ENCODE measurements at places on chromosomes 13 and 19.

GRCh38 chr19:37979547-37980082 is 72.6 kb downstream of the SIPA1L3 start:
- no peak for DNase-seq

DNA sequence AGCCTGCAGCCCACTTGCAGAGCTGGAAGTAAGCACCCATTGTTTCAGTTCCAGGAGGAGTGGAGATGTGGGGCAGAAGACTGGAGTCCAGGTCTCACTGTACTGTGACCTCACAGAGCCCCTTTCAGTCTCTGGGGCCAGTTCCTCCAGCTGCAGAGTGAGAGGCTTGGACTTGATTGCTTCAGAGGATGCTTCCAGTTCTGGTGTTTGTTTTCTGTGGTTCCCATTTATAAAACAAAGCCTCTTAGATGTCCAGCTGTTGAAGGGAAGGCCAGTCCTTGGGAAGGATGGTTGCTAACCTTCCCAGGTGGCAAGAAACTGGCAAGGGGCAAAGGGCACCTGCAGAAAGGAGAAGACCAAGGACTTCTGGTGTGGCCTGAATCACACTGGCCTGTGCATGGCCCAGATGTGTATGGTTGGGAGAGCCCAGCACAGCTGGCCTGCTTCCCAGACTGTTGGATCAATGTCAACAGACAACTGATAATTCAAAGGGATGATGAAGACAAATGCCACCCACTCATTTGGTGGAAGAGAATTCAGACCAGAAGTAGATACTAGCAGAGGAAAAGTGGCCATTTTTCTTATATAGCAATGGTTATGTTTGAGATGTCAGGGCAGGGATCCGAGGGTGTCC is 218.5 kb downstream of the ZNF536 start:
- DNase-seq, result no peak

DNA sequence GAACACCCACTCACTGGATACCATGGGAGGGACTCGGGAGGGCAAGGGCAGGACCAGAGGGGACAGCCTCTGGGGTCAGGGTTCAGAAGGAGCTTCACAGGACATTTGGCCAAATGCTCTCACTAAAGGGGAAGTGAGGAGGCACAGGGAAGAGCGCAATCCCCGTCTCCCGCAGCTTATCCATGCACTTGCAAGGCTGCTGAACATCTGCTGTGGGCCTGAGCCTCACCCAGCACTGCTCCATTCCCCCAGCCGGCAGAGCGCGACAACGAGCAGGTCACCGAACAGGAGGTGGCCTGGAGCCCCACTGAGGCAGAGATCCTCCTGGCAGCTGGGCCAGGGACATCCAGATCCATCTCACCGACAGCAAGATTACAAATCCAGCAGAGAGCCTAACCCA is 23.3 kb downstream of the ELAVL1 start:
- no peak for DNase-seq

GRCh38 chr19:48913114-48913889 is 13.2 kb downstream of the NUCB1 start:
- DNase-seq, result no peak

GRCh38 chr13:85728811-85729210 is 70.4 kb downstream of the SLITRK6 start:
- DNase-seq, result no peak

DNA sequence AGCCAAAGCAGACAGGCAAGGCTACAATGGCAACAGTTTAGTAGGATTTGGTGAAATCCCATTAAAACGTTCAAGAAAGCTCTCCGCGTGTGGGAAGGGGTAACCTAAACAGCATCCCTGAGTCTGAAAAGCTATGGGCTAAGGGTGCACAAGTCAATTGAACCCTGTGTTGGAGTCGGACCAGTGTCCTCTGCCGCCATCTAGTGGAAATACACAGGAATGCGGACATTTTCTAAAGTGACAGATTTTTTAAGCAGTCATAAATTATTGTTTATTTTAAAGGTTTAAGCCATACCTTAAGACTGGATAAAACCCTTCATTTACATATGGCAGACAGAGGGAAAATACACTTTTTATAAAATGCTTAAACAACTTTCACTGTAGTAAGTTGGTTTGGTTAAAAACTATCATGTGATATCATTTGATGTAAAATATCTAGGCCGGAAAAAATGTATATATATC is 26.5 kb upstream of the LSM14A start:
- DNase-seq, result no peak

- peak; percentile 44 for DNase-seq
Observed at GRCh38 chr13:44407891-44408290, 34.3 kb downstream of the SERP2 start.

Data from cardiac septum (tissue), 1 donor.